ENCODE measurements at places on chromosomes 7 and 10.

DNA sequence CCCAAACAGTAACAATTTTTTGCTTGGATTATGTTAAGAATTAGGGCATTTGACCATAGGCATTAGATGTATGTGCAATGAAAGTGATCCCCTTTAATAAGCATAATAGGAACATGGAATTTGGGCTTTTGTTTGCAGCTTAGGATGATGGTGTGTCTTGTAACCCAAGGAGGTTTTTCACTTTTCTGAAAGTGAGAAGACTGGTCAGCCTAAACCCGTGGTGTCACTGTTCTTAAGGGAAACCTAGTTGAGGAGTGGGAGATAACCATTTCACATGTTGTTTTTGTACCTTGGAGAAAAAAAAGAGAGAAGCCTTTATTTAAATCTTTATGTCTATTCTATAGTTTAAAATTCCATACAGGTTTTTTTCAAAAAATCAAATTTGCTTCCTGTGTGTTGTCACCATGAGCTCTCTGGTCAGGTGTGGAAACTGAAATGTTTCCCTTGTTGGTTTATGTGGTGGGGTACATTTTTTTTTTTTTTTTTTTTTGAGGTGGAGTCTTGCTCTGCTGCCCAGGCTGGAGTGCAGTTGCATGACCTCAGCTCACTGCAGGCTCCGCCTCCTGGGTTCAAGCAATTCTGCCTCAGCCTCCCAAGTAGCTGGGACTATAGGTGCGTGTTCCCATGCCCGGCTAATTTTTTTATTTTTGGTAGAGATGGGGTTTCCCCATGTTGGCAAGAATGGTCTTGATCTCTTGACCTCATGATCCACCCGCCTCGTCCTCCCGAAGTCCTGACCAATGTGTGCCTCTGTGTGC is 7.7 kb downstream of the CCM2 start:
- DNase-seq = no peak

- DNase-seq = no peak
These were observed 11.2 kb upstream of the WIPF3 start for GRCh38 chr7:29794959-29795629.

DNA sequence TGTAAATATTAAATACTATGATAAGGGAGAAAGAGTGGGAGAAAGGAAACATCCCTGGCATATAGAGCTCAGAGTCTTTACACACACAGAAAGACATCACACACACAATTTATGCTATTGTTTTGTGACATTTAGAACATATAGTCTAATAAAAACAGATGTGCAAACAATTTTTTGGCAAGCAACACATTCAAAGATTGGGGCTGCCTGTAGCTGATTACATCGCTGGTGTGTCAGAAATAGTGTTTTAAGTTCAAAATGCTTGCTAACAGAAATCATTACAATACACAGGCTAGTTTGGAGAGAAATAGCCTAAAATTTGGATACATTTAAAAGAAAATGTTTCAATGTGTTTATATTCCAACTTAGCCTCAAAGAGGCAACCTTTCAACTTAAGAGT is 256.7 kb upstream of the NPVF start:
- DNase-seq = no peak

GRCh38 chr7:74439541-74439940 is 14.2 kb upstream of the GTF2IRD1 start:
- DNase-seq = no peak

GRCh38 chr10:116836902-116837523 is 12.3 kb upstream of the ENO4 start:
- DNase-seq = no peak

DNA sequence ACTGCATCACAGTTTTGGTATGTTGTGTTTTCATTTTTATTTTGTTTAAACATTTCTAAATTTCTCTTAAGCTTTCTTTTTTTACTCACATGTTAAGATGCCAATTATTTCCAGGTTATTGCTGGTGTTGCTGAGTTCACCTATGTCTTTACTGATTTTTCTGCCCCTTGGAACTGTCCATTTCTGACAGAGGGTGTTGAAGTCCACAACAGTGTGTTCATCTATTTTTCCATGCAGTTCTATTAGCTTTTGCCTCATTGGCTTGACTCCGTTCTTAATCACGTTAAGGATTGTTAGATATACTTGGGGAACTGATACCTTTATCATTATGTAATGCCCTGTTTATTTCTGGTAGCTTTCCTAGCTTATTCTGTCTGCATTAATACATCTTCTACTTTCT is 158.0 kb upstream of the TCERG1L start:
- no peak for DNase-seq

DNA sequence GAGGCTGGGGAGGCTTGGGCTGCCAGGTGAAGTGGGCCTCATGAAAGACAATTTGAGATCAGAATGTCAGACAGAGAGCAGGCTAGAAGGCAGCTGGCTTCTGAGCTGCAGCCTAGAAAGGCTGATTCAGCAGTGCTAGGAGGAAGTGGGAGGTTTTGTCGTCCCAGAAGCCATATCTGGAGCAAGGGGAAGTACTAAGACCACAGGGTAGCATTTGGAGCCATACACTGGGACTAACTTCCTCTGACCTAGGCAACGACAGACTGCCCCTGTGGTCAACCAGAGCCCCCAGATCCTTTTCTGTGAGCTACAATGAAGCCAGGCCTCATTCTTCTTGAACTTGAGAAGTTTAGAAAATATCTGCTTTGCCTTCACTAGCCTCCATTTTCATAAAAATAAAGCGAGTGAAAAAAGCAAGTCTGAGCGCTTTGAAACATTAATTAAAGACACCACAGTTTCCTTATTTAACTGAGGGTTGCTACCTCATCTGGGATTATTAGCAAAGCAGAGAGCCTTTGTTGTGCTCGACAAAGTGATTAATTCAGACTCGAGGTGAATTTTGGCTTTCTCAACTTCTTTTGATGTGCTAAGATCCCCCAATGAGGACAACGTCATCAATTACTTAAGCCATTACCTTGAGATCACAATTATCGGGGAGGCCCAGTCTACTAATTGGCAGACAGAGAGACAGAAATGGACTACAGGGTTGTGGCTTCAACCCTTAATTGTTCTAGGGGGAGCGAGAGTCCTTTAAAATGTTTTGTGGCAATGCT is 26.6 kb downstream of the TBXAS1 start:
- DNase-seq = no peak

DNA sequence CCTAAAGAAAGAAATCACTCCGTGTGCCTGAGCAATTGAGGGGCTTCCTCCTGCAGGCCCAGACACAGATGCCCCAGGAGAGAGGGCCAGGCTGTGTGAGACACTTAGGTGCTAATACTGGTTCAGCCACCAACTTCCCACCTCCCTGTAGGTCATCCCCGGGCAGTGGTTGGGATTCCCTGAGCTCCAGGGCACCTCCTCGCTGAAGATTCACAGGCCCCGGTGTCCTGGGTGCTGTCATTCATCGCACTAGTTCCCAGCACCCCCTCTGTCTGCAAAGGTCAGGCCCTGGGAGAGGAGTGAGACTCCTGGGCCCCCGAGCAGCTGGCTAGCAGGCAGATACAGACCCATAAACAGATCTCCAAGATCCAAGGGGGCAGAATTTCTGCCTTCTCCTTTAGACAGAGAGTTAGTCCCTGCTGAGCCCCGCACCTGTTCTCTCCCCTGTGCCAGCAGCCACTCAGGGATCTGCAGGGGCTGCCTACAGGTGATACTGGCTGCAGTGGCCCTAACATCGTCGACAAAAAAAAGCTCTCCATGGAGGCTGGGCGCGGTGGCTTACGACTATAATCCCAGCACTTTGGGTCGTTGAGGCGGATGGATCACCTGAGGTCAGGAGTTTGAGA is 38.2 kb upstream of the GTF2I start:
- DNase-seq = no peak

GRCh38 chr7:117012696-117013095 is 59.4 kb downstream of the ST7 start:
- no peak for DNase-seq

DNA sequence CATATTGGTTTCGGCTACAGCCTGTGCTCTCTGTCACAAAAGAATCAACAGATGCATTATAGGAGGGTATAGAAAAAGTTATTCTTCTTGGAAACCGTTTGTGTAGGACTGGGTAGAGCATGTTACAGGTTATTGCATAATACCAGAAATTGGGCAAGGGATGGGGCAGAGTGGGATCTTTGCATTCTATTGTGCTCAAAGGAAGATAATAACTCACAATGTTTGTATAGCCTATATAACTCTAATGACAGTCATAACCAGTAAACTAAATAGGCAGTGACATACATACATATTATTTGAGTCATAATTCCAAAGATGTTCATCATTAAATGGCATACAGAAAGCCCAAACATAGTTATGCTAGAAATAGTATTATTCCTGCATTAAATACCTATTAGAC is 179.7 kb downstream of the XPNPEP1 start:
- no peak for DNase-seq

GRCh38 chr10:20768843-20769242 is 128.3 kb downstream of the NEBL start:
- DNase-seq = no peak

GRCh38 chr7:149685455-149685854 is 87.9 kb downstream of the ZNF467 start:
- DNase-seq = no peak

DNA sequence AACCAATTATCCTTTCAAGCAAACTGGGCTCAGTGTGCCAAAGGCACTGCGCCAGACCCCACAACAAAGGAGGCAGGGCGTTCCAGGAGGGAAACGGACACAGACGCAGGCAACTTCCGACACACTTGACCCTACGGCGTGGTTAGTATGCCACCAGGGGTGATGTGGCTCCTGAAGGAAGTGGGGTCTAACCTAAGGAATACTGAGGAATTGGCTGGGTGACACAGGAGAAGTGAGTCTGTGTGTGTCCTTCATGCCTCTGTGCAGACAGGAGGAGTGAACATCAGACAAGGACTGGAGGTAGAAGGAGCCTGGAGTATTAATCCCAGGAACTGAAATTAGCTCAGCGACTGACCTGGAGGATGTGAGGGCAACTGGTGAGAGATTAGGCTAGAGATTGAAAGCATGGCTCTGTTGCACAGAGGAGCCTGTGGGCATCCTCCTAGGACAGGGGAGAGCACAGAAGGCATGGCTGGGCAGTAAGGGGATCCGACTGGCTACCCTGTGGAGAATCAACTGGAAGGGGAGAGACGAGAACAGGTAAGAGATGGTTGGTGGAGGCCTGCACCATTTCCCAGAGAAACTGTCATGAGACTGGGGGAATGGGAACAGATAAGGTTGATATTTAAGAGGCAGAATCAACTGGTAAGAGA is 27.8 kb downstream of the GSDME start:
- no peak for DNase-seq

DNA sequence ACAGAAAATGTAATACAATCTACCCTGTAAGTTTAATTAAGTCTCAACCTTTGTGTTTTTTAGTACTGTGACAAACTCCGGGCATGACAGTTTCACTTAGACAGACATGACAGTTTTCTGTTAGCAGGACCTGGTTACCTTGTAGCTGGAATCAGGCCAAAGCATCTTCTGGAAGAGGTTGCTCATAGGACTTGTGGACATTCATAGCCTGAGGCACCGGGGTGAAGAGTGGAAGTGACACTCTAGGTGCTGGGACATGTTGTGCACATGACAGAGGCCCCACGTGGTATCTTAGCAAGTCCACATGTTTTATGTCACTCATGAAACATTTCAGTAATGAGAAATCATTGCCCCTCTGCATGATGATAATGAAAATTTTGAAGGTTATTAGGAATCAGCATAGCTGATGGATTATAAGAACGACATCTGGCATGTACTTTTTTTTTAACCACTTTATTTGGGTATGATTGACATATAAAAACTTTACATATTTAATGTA is 441.4 kb downstream of the CNTNAP2 start:
- DNase-seq = no peak

- DNase-seq = peak; percentile 76
These were observed 290.1 kb upstream of the KIAA1217 start for GRCh38 chr10:23918839-23919238.

- DNase-seq = no peak
These were observed 270.7 kb downstream of the PRPF18 start for GRCh38 chr10:13857451-13857850.

GRCh38 chr7:97013134-97013844 is 7.9 kb downstream of the DLX6 start:
- DNase-seq = no peak

GRCh38 chr10:24907956-24908355 is 44.5 kb downstream of the PRTFDC1 start:
- DNase-seq = no peak

DNA sequence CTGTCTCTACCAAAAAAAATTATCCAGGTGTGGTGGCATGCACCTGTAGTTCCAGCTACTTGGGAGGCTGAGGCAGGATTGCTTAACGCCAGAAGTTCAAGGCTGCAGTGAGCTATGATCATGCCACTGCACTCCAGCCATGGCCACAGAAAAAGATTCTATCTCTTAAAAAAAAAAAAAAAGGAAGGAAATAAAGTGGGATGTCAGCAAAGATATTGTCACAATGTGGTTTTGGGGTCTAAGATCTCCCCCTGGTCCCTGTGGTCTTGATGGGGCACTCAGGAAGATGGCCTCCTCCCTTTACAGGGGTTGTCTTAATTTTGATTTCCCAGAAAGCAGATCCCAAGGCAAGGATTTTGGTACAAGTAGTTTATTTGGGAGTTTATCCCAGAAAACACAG is 7.4 kb upstream of the KAZALD1 start:
- DNase-seq = no peak

- DNase-seq = no peak
These were observed 159.1 kb downstream of the SRPK2 start for GRCh38 chr7:105229641-105230040.

- no peak for DNase-seq
These were observed 44.3 kb downstream of the ZNF800 start for GRCh38 chr7:127348247-127348631.

DNA sequence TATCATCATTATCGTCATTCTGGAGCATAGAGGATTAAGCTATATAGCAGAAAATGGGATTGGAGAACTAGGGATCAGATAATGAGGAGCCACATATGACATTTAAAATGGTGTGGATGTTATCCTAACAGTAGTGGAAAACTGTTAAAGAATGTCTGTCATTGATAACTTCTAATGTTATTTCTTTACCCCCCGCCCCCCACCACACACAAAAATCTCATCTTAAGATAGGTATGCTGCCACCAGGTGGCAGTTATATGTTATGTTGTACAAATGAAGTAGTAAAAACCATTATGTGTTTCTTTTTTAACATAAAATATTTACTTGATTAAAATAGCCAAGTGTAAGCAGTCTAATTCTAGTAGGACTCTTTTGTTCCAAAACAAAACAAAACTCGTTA is 13.0 kb downstream of the AKAP9 start:
- DNase-seq = no peak

DNA sequence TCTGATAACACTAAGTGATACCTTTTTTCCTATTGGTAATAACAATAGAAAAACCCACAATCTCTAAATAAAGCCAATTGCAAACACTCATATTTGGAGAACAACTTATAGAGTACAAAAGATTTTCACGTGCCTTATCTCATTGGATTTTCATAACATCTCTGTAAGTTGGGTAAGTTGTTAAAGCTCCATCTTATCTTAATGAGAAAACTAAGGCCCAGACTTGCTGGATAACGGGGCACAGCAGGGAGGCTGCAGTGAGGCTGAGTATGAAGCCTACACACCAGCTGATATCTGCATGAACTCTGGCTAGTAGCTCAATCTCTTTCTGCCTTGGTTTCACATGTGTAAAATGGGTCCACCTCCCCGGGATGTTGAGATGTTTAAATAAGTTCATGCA is 26.8 kb downstream of the CPVL start:
- DNase-seq = no peak

GRCh38 chr7:81926-82756 is 110.2 kb upstream of the FAM20C start:
- no peak for DNase-seq
